LoVo (cell line): ENCODE measurements at places on chromosomes 3 and 15.

DNA sequence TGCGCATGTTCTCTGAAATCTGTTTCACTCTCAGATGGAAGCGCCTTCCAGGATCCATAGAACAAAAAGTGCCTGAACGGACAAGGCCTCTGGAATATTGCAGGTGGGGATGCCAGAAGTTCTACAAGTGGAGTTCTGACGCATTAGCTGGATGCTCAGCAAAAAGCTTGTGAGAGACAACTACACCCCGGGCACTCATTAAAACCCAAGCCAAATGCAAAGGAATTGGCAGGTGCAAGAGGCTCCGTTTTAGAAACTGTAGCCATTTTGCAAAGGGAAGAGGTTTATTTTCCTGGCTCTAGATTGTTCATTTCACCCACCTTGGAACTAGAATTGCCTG lies 35.2 kb upstream of the SLC24A5 start:
- no peak for DNase-seq

DNA sequence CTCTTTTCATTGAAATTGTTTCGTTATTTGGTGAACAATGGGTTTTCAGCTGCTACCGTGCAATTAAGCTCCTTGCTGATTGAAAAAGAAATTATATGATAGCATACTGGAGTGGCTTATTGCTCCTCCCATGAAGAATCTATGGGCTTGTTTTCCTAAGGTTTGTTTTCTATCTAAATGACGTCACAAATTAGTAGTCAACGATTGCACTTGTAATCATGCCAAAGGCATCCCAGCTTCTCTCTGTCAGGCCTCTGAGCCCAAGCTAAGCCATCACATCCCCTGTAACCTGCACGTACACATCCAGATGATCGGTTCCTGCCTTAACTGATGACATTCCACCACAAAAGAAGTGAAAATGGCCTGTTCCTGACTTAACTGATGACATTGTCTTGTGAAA lies 388.0 kb upstream of the LMCD1 start:
- no peak for DNase-seq

DNA sequence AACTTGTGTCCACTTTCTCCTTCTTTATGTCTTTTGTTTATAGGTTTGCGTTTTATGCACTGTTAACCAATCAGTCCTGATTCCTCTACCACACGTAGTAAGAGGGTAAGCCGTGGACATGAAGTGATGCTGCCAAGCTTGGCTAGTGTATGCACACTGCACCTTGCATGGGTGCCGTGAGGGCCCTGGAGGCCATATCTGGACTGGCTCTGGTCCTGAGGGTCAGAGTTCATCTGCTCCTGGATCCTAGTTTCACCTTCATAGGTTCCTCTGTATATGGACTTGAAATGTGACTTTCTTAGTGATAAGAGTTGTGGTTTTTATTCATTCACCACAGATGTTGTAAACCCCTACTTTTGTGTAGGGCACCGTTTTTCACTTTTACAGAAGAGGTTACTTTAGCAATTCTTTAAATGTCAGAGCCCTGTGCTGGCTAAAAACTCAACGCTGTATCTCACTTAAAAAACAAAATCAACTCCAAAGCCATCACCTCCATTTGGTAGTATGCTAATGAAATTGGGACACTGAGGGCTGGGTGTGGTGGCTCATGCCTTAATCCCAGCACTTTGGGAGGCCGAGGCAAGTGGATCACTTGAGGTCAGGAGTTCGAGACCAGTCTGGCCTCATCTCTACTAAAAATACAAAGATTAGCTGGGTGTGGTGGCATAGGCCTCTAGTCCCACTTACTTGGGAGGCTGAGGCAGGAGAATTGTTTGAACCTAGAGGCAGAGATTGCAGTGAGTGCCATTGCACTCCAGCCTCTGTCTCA lies 22.9 kb downstream of the SIAH2 start:
- DNase-seq: no peak

GRCh38 chr3:152937234-152937633 lies 102.3 kb downstream of the P2RY1 start:
- no peak for DNase-seq

DNA sequence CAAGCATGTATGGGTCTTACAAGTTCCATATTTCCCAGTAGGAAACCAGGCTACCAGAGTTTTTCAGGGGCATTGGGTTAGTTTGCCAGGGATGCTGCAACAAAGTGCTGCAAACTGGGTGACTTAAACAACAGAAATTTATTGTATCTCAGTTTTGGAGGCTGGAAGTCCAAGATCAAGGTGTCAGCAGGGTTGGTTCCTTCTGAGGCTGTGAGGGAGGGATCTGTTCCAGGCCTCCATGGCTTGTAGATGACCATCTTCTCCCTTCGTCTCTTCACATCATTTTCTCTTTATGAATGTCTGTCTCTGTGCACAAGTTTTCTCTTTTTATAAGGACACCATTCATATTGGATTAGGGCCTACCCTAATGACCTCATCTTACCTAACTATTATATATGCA lies 114.7 kb downstream of the LRRC28 start:
- no peak for DNase-seq

- no peak for DNase-seq
These were observed 97.3 kb downstream of the XXYLT1 start for GRCh38 chr3:195173657-195174056.

DNA sequence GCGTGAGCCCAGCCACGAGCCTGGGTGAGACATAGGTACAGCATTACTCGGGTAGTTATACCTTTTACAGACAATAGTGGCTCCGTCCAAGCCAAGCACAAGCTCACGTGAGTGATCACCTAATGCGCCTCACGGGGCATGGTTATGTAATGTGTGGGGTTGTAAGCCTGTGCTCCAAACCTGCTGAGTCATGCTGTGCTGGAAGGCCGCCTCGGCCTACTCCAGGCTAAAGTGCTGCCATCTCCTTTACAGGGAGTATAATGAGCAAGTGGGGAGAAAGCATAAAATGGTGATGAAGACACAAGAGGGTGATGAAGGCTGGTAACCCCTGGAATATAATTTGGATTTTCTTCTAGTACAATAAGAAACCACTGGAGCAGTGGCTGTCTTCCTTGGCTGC lies 175.8 kb upstream of the STT3B start:
- no peak for DNase-seq

- DNase-seq: no peak
These were observed 37.8 kb downstream of the BOC start for GRCh38 chr3:113249111-113249510.

- no peak for DNase-seq
These were observed 37.2 kb upstream of the SLCO2A1 start for GRCh38 chr3:134066651-134067530.

GRCh38 chr15:27770086-27770607 lies 329.0 kb downstream of the OCA2 start:
- DNase-seq: no peak

DNA sequence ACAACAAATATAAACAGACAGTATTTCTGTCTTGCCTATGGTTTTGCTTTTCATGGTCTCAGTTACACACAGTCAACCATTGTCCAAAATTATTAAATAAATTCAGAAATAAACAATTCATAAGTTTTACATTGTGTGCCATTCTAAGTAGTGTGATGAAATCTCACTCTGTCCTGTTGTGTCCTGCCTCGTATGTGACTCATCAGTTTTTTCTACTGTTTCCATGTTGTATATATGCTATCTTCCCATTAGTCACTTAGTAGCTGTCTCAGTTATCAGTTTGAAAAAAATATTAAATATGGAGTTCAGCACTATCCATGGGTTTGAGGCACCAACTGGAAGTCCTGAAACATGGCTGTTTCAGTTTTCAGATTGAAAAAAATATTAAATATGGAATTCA lies 282.4 kb upstream of the GRM7 start:
- no peak for DNase-seq

DNA sequence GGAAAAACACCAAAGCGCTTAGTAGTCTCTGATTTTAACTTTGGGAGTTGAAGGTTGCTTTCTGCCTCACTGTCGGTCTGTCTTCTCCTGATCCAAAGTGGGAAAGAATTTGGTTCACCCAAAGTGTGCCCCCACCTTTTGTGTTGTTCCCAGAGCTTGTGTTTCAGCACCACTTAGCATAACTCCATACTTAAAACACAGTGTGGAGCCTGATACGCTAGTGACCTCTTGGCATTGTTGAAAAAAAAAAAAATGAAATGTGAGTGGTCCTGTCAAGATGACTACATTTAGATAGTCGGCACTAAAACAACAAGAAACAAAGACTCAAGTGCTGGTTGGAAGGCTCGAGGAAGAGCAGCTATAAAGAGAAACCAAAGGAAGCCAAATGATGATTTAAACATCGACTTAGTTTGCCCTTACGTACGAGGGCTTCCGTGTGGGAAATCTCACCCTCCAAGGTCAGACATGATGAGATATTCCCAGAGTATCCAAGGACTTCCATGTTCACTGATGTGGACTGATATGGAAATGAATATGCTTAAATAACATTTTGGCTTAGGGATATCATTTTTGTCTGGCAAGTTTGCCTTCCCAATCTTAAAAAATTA lies 178.8 kb downstream of the MEIS2 start:
- no peak for DNase-seq

GRCh38 chr3:42660131-42660715 lies 6.7 kb downstream of the ZBTB47 start:
- no peak for DNase-seq
